ENCODE measurements at places on chromosomes 5 and 9.

DNA sequence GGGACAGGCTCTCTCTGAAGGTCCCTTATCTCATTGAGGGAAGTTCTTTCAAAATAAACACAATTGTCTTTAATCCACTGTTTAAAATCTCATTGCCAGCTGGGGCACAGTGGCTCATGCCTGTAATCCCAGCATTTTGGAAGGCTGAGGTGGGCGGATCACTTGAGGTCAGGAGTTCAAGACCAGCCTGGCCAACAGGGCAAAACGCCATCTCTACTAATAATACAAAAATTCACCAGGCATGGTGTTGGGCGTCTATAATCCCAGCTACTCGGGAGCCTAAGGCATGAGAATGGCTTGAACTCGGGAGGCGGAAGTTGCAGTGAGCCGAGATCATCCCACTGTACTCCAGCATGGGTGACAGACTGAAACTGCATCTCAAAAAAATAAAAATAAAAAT, 8.3 kb upstream of the NDFIP1 start:
- no peak for DNase-seq

DNA sequence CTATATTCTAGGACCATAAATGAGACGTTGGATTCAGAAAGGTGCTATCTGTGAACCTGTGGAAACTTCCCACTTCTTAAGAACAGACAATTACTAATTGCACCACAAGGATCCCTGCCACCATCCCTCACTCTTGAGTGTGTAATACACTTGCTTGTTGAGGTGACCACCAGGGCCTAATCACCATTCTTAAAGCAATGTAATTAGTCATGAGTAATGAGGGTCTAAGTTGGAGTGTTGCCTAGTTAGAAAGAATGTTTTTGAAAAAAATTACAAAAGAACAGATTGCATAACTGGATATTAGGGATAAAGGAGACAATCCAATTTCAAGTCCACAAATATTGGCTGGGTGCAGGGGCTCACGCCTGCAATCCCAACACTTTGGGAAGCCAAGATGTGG, 56.9 kb upstream of the TRIO start:
- no peak for DNase-seq

GRCh38 chr9:124291801-124292396, 34.1 kb downstream of the NEK6 start:
- DNase-seq: no peak

- DNase-seq: no peak
Observed at GRCh38 chr5:31935496-31936369, 238.4 kb downstream of the GOLPH3 start.

DNA sequence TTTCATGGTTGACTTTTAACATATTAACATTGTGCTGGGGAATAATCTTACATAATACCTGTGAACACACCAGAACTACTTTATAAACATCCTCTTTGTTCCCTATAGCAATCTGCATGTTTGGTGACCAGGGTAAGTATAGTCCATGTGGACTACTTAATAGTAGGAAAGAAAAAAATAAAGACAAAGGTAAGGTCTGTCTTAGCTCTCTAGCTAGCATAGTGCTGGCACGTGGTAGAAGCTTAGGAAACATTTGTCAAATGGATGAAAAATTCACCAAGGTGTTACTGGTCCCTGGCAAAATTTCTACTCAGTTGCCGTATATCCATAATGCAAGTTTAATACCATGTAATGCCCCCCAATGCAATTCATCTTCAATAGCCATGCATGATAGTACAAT, 78.6 kb upstream of the ABCA1 start:
- DNase-seq: no peak

DNA sequence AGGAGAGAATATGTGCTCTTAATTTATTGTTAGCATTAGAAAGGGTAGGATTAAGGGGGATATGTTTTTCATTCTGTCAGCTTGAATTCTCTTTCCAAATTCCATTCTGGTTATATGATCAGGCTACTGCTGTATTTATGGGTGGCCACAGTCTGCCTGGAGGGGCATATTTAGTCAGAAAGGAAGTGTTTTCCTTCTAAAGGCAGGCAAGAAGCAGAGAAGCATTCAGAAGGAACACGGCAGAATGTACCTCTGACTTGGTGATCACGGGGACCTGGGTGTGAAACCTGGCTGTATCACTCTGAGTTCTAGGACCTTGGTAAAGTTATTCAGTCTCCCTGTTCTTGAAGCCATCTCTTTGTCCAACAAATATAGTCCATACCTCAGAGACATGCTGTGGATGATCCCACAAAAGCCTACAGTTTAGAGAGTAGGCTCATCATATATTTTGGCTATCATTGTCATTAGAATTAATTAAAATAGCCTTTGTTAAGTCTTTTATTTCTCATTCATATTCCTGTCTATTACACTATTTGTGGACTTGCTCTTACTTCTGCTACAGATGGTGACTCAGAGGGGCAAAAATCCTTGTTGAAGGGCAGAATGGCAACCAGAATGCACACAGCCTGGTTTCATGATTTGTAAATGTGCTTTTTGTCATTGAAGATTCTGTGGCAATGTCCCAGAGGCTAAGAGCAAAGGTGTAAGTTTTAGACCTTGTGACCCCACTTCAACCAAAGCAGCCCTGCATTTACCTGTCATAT, 2.7 kb downstream of the TNC start:
- DNase-seq: no peak

DNA sequence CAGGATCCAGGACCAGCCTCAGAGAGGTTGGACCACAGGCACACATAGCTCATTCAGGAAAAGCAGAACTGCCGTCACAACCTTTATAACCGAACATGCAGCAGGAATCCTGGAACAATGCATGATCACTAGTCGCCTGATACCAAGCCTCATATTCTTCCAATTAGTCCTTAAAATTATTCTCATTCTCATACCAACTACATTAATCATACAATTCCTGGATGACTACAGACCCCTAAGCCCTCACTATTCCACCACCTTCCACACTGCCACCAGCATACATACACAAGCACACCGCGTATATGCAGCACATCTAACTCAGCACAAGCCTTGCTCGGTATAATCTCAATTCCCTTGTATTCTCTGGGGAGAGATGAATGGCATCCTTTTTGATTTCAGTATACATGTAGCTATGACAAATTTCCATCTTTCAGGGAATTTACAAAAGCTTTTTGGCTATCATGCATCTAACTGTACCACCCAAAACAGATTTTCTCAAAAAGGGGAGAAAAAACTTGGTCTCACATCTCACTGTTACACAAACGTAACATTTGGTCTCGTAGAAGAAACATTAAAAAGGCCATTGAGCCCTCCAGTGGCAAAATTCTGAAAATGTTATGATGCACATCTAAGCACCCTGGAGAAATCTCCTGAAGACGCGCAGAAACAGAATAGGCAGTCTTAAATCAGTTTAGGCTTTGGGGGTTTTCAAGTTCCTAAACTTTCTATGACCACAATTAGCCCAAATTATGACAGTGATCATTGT, 46.2 kb downstream of the MCTP1 start:
- no peak for DNase-seq

DNA sequence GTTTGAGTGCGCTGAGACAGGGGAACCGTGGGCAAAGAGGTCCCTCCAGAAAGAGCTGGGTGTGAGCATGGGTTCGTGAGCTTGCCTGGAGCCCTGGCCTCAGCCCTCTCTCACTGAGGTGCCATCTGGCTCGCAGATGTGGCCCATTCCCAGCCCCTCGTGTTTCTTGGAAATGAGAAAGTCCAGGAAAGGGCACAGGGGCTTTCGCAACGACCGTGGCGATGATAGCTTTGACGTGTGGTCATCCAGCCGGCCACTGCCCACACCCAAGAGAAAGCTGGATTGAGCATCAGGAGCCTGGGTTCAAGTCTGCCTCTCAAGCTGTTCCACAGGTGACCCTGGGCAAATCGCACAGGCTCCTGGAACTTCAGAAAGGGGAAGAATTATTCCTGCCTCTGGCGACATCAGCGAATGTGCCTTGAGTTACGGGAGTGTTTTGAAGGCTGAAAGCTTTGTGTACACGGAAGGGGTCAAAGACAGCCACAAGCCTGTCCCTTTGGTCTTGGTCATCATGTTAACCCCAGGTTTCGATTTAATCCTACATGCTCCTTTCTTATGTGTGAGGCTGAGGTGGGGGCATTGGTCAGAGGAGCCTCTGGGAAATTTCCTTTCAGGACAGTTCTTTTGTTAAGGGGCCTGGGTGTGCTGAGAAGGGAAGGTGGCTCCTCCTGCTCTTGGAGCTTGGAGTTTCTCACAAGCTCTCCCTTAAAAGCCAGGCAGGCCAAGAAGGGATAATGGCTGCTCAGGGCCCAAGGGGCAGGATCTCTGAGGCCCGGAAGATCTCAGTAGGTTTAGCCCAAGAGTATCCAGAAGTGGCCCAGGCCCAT, 41.7 kb upstream of the IL17B start:
- no peak for DNase-seq

GRCh38 chr5:11482011-11482410, 422.2 kb downstream of the CTNND2 start:
- no peak for DNase-seq

DNA sequence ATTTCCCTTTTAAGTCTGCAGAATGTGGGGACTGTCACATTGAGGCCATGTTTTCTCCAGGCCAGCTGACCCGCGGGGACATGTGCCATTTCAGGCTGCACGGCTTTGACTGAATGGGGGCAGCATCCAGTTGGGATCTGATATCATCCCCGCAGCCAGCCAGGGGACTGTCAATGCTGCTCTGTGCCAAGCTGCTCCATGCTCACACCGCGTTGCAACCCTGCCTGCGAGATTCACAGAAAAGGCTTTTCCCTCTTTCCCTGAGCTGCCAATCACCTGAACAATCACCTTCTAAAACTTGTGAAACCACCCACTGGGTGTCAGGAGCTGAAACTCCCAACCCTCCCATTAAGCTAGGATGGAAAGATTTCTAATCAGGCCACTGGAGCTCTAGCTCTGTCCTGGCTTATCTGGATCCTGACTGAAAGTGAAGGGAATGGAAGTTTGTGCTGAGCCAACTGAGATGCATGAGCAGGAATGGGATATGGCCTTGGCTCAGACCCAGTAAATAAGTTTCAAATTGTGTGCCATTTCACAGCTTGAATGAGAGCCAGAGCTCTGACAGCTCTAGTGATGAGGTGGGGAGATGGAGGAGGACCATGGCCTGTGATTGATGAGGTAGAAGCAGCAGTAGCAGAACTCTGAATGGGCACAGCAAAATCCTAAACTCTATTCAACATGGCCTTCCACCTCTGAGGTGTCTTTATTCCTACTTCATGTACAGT, 34.5 kb upstream of the ZNF366 start:
- no peak for DNase-seq

GRCh38 chr5:169064093-169064492, 236.8 kb downstream of the SLIT3 start:
- DNase-seq: no peak

- no peak for DNase-seq
Observed at GRCh38 chr5:135386096-135386495, 12.9 kb downstream of the MACROH2A1 start.

DNA sequence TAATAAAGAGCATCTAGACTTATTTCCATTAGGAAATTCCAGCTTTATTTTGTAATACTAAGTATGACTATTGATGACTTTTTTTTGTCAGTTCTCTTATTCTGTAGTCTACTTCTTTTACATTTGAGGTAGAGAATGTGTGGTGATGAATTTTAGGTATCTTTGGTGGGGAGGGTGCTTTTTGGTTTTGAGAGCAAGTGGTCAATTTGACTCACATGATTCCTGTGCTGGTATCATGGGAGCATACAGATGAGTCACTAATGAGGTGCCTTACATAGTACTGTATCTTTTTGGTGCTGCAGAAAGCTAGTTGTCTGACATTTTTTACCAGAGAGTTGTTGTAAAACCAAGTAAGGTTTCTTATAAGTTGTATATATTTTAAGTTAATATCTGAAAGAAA, 35.3 kb downstream of the ERBIN start:
- no peak for DNase-seq

DNA sequence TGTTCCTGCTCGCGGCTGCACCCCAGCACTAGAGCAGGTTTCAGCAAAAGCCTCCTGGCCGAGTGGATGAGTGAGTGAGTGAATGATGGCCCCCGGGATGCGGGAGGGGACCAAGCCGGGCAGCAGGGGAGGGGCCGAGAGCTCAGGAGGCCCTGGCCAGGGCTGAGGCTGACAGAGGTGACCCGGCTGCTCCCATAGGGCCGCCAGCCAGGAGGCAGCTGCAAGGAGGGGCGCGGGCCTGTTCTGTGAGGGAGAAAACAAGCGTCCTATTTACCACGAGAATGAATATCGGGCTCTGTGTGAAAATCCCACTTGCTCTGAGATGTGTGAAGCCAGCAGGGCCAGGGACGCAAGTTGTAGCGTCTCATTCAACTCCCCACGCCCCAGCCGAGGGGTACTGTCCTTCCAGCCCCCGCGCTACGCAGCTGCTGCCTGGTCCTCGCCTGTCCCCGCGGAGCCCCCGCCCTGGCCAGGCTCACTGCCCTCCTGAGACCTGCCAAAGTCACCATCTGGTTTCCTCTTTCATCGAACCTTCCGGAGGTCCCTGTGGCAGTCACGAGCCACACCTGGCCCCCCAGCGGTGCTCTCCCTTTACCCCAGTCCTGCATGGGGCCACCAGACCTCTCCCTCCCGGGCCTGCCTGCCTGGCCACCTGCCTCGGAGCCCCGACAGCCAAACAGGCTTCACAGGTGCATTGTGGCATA, 38.8 kb downstream of the RASGEF1C start:
- no peak for DNase-seq

DNA sequence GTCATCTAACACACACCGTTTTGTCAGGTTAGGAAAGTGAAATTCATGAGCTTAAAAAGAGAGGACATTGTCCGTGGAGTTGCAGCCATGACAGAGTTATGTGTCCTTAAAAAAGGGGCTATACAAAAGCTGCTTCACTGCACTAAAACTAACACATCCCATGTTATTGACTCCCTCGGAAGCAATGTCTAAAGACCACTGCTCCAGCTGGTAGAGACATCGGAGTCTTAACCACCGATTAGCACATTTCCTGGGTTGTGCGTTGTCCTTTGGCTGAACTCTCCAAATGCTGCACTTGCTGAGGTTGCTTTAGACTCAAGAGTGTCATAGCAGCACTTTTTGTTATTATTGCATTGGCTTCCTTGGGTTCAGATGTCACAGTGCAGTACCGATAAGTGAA, 128.3 kb upstream of the C9orf72 start:
- DNase-seq: no peak

DNA sequence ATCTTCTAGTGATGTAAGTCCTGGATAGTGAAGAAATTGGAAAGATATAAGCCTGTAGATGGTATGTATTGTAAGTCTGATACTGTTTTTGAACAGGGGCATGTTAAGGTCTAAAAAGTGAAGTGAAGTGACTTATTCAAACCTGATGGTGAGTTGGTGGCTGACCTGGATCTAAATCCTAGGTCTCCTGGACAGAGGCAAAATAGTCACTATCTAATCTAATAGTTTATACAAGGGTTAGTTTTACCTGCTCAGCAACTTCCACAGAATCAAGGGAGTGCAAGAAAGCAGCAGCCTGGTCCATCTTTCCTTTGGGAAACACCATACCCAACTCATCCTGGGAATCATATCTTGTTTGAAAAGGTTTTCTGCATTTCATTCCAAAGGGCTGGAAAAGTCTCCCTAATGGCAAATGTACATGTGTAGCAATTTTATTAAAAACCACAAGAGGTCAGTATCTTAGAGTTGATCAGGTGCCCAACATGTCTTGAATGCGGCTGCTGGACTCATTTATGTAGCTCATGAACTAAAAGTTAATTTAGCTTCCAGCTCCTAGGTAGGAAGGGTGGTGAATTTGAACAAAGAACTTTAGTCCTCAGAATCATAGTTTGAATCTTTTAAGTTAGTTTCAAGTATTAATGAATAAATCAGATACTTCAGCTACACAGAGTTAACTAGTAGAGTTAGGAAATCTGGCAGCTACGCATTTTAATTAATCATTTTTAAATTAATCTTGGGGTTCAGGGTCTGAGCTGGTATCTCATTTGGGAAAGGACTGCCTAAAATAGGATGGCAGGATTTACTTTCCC, 26.0 kb downstream of the SKP2 start:
- DNase-seq: peak; percentile 15
